GM19239 (cell line): ENCODE measurements at places on chromosomes 11 and 22.
A peak's percentile ranks its signal among the peaks of the same experiment; 100 is the strongest.

DNA sequence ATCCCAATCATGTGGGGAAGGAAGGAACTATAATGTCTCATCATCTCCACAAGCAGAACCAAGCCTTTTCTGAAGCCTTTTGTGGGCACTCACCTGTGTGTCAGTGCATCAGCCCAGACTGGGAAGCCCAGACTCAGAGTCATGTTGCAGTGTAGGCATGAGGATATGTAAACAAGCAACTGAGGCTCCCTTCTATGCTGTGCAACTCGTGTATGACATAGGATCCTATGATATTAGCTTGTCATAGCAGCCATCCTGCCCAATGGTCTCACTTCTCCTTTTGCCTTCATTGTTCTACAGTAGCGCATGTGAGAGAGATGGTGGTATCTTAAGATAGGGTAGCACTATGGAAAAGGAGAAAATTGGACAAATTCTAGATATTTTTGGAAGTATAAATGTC lies 103.4 kb upstream of the OLFML1 start:
- DNase-seq = no peak

DNA sequence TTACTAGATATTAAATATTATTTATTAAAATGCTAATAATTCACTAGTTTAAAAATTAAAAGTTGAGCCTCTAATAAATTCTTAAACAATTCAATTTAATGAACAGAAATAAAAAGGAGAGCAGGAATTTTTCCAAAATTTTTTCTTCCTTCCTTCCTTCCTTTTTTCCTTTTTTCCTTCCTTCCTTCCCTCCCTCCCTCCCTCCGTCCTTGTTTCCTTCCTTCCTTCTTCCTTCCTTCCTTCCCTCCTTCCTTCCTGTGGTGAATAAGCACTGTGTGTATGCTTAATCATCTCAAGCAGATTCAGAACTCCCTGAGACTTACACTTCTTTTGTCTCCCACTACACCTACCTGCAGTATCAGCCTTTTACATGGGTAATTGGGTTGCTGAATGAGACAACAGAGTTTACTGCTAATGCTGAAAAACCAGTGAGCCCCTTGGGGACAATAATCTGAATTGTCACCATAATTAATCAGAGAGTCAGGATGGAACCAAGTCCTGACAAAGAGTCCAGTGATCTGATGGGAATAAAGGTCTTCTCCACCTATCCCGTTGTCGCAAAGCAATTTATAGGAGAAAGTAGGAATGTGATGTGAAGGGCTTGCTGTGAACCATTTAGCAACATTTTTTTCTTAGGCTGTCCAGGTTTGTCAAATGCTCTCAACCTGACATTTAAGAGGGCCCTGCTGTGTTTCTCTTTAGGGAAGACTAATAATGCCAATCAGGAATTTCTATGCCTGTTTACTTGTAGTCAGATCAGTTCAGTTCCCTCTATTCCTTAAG lies 58.1 kb upstream of the CEP295 start:
- no peak for DNase-seq

GRCh38 chr11:61369372-61370348 lies 7.5 kb downstream of the TMEM138 start:
- DNase-seq = no peak

DNA sequence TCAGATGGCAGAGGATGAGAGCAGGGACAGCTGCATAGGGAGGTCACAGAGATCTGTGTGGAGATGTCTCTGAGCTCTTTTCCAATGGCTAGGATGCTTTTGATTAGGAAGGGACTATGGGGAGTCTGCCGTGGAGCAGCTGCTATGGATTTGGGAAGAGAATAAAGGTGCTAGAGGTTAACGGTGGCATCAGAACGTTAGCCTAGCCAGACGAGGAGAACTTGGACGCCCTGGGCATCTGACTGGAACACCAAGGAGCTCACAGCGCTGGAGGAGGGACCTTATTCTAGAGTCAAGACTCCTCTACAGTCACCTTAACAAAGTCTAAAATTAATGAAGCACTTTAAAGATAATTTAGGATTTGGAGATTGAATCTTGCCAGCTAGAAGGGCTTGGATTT lies 157.2 kb upstream of the B3GAT1 start:
- no peak for DNase-seq

GRCh38 chr11:9280655-9281301 lies 15.6 kb upstream of the DENND5A start:
- DNase-seq = peak; percentile 30

GRCh38 chr11:69862797-69863543 lies 43.8 kb upstream of the FGF3 start:
- no peak for DNase-seq

DNA sequence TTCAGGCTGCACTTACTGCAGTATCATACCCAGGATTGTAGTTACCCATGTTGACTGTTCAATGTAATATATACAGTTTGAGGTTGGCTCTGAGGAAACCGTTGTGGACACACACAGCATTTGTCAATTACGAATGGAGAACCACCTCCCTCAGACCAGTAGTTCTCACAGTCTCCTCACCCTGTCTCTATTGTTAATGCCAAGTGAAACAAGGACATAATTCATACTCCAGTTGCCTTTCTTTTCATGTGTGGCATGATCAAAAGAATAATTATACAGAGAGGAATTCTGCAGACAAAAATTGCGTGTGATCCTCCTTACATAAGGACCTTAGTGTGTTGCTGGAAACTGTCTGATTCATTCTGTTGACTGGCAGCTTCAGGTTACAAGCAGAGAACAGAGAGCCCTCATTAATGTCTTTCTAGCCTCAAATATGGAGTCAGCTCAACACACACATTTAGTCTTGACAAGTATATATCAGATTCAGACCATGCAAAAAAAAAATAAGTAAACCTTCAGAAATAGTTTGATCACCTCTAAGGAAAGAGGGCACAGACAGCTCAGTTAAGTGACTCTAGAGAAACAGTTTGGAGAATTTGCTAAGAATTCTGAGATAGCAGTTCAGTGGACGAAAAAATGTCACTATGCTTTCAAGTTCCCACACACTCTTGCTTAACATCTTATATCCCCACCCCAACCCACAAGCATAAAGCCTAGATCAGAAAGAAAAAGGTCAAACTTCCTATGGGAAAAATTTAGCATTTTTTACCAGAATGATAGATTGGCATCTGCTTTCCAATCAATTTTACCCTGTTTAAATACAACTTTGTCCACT lies 96.1 kb downstream of the MAML2 start:
- no peak for DNase-seq

GRCh38 chr11:111157571-111157970 lies 88.0 kb upstream of the POU2AF2 start:
- no peak for DNase-seq

- no peak for DNase-seq
Measured at GRCh38 chr11:57251491-57252104, 14.5 kb upstream of the APLNR start.

DNA sequence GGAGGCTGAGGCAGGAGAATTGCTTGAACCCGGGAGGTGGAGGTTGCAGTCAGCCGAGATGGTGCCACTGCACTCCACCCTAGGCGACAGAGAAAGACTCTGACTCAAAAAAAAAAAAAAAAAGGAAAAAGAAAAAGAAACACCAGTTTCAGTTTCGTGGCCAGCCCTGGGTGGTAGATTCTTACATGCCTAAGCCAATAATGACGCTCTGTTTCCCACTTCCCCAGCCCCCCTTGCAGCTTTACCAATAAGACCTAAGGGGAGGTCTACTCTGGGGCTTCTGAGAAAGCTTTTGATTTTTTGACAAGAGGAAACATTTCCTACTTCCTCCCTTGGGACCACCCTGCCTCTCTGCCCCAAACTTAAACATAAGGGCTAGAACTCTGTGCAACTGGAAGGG lies 30.0 kb upstream of the PTPRJ start:
- no peak for DNase-seq

DNA sequence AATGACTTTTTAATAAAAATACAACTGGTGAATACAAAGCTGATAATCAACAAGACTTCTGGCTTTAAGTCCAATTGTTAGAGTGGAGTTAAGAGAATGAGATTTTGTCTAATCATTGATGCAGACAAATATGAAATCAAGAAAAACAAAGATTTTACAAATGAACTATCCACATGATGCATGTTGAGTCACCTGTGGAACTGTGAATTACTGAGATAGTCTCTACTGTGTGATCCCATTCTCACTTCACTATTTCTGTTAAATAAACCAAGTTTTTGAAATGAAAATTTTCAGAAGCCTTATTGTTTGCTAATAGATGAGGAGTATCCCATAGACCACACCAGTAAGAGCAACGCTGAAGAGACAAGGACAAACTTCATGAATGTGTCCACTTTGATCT lies 8.4 kb upstream of the CTSC start:
- DNase-seq = no peak
